CD14-positive monocyte (primary cell): ENCODE measurements at places on chromosomes 7 and 10. TPM values are rescaled to one million over a fixed set of nuclear protein-coding genes. Genes with fewer than 3 reads are reported as not detected.

The GIMAP6 gene
- 16.1 and 16.2 TPM in 2 replicates for polyA plus RNA-seq

The SPDYE6 gene
- polyA plus RNA-seq = not detected in 2 replicates

GRCh38 chr10:123126246-123126645, 9.5 kb upstream of the HMX3 start:
- no peak for DNase-seq

The SLC26A5 gene
- not detected for polyA plus RNA-seq
